ENCODE measurements at places on chromosomes 7 and 10.

DNA sequence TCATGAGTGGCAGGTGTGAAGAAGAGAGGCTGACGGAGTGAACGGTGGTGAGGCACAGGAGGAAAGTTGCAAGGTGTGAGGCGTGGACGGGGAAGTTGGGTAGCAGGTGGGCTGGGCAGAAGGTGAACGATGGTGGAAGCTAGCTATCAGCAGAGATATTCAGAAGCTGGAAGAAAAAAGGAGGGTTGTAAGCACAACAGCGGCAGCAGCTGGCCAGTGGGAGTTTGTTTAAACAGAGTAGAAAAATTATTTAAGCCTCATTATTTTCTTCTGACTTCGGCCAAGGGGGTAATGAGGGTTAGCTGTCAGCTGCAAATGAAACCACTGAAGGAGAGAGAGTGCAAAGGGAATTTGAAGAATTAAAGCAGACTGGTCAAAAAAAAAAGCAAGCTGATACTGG, 62.1 kb upstream of the PRKAR2B start:
- DNase-seq: no peak

- DNase-seq: no peak
Measured at GRCh38 chr10:46541735-46542566, 14.5 kb downstream of the GPRIN2 start.

GRCh38 chr10:5731559-5731958, 46.9 kb downstream of the TASOR2 start:
- DNase-seq: no peak

DNA sequence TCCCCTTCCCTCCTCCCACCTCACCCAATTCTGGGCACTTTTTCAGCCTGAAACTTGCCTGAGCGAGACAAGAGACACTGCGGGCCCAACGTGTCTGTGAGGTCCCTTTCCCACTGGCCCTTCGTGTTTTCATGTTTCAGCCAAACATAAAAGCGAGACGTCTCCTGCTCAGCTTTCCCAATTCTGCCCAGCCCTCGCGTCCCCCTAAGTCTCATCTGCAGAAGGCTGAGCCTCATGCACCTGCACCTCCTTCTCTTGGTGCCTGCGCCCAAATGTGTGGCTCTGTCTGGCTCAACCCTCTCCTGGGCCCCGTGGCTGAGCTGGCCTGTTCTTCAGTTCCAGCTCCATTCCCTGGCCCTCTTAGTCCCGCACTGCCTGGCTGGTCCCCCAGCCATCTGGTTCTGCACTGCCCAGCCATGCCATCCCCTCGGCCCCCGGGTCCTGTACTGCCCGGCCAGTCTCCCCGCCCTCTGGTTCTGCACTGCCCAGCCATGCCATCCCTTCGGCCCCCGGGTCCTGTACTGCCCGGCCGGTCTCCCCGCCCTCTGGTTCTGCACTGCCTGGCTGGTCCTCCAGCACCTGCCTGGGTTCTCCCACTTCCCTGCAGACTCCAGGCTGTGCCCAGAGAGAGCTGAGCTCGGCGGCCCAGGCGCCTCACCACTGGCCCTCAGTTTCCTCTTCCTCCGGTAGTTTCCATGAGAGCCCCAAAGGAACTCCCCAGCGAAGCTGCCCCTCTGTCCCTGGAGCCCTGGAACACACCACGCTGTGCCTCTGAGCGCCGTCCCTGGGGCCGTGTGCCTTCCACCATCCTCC, 224.1 kb downstream of the DNAJB6 start:
- DNase-seq: no peak

DNA sequence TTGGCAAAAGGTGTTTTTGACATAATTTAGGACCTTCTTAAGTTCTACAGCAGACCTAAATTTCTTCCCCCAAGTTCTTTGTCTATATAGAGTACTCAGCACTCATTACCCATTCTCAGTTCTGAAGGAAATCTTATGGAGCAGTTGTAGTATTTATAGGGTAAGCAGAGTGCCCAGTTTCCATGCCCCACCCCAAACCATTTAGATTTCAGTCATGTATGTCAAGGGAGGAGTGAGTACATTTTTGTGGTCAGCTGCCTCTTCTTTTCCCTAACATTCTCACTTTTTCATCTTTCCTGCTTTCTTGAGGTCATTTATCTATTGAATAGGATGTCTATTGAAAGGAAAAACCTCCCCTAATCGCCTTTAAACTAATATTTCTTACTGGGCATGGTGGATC, 83.3 kb downstream of the KAT6B start:
- DNase-seq: no peak

- DNase-seq: no peak
Measured at GRCh38 chr10:13673156-13673555, 86.4 kb downstream of the PRPF18 start.

DNA sequence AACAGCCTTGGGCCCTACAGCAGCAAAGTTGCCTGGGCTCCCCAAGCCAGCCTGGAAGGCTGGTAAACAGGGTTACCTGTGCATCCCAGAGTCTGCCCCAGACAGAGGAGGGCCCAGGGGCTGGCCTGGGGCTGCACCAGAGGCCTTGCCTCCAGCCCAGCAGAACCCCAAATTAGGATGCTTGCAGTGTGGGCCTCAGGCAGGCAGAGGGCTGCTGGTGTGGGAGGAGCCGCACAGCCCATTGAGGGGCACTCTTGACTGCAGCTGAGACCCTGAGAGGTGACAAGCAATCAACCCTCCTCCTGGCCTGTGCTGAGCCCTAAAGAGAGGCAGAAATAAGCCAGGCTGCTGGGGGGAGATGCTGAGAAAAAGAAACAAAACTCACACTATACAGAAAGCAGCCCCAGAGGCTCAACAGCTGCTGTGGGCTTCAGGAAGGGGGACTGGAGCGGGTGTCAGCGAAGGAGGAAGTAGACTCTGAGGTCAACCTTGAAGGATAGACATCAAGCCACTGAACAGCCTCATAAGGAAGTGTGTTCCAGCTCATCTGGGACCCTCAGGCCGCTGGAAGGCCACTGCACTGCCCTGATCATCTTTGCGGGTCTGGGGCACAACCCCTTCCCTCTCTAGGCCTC, 6.6 kb downstream of the AIFM2 start:
- DNase-seq: no peak

- no peak for DNase-seq
Measured at GRCh38 chr7:76273503-76273902, 29.0 kb upstream of the HSPB1 start.

- no peak for DNase-seq
Measured at GRCh38 chr7:33903791-33904680, 1.3 kb upstream of the BMPER start.
